Activated naive CD4-positive, alpha-beta T cell treated with anti-CD3 and anti-CD28 coated beads, Interleukin-2, amount 50 U/mL, for 72 hours (primary cell): ENCODE measurements at places on chromosomes 4 and X. TPM values are rescaled to one million over a fixed set of nuclear protein-coding genes. Genes with fewer than 3 reads are reported as not detected.

DNA sequence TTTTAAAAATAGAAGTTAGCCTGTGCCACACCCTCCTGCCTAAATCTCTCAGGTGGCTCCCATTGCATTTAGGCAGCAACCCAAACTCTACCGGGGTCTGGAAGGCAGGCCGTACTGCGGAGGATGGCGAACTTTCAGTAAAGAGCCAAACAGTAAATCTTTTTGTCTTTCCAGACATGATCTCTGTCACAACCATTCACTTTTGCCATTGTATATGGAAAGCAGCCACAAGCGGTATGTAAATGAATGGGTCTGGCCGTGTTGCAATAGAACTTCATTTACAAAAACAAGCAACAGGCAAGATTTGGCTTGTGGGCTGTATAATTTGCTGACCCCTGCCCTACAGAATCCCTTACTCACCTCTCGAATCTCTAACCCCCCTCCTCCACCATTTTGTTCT, 3.3 kb downstream of the RADX start:
- DNase-seq, result no peak

DNA sequence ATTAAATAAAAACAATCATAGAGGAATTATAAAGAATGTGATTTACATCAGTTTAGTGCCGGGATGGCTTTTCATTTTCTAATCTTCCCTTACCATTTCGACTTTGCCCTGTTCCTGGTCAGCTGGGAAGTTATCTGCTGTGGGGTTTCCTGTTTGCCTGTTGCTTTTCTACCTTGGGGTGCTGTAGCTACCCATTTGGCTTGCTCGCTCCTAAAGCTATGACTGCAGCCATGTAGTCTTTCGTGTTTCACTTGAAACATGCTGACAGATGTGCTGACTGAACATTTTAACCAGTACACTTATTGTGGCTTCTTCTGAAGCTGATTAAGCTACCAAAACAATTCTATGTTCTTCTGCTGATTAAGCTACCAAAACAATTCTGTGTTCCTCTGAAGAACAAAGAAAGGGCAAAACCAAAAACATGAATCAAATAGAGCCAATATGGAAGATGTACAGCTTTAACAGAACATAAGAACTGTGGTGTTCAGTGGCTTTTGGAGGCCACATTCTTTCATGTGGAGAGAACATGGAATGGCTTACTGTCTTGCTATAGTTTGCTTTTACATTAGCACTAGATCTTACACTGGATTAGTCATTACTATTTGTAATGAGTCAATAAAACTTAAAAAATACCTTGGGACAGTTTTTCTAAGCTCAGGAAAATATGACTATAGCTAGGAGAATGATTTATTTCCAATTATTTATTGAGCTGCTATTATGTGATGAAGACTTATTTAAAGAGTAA, 440.4 kb downstream of the SPRY1 start:
- no peak for DNase-seq

The RAB41 gene
- total RNA-seq, result not detected

GRCh38 chrX:101677028-101677427, 17.4 kb upstream of the ARMCX2 start:
- no peak for DNase-seq

DNA sequence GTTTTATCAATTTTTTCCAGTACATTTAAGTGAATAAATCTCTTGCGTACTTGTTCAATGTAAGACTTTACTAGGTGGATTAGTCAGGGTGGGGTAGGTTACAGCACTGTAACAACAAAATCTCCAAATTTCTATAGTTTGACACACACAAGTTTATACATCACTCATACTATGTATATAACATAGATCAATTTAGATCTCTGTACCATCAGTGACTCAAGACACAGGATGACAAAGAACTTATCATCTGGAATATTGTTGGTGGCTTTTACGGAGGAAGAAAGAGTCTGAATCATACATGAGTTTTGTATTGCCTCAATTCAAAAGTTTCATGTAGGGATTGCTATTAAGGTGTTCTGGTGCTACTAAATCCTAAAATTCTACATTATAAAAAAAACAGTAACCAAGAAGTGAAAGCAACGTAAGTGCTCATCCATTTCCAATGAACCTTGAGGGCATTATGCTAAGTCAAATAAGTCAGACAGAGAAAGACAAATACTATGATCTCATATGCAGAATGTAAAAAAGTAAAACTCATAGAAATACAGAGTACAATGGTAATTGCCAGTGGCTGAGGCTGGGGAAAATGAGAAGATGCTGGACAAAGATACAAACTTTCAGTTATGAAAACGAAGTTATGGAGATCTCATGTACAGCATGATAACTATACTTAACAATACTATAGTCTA, 98.0 kb upstream of the DKK2 start:
- DNase-seq, result no peak

DNA sequence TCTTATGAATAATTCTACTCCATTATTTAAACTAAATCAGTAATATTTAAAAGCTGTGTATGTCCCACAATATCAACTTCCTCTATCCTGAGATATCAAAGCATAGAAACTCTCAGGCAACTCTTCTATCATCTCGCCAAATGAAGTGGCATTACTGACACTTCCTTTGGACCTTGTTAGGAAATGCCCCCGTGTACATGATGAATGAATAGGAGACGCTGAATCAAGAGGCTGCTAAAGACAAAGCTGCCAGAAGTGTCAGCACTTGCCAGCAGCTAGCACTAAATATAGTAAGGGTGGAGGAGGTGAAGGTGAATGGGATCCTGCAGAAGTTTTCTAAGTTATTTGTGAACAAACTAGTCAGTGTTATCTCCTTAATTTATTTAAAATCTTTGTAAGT, 99.5 kb upstream of the BLTP1 start:
- no peak for DNase-seq

The POLR2B gene
- total RNA-seq, result 142 TPM

DNA sequence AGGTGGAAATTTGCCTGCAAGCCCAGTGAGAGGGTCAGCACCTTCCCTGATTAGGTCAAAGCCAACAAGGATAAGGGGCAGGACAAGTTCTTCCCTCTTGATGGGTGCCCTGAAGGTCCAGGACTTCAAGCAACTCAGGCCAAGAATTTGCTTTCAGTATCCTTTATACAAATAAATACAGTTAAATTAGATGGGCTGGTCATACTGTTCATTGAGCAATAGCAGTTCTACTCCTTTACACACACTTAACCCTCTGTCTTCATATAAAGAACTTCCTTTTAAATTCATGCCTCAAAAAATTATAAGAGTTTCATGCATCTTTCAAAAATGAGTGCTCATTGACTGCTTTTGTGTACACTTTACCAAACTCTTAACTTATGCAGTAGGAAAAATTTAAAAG, 392.0 kb downstream of the SPRY1 start:
- no peak for DNase-seq

DNA sequence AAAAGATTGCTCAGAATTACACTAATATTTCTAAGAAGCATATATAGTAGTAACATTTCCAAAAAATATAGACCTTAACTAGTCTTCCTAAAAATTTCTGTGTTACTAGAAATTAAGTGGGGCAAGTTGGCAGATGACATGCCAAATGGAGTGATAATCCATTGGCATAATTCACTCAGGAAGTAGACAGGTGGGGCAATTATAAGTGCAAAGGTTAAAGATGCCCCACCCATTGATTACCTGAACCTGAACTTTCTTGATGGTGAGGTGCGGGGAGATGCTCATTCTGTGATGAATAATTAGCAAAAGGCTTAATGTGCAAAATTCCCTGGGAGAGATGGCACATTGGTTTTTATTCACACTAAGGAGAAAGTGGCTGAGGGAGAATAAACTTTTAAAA, 145.8 kb upstream of the RASGEF1B start:
- no peak for DNase-seq

The CLIC2 gene
- total RNA-seq, result 0.64 TPM

GRCh38 chrX:119942831-119943184, 743 bp downstream of the NKAP start:
- DNase-seq, result peak; percentile 5

GRCh38 chr4:139934708-139935195, 219.2 kb downstream of the MAML3 start:
- no peak for DNase-seq
